ENCODE measurements at places on chromosomes 3 and 15.

DNA sequence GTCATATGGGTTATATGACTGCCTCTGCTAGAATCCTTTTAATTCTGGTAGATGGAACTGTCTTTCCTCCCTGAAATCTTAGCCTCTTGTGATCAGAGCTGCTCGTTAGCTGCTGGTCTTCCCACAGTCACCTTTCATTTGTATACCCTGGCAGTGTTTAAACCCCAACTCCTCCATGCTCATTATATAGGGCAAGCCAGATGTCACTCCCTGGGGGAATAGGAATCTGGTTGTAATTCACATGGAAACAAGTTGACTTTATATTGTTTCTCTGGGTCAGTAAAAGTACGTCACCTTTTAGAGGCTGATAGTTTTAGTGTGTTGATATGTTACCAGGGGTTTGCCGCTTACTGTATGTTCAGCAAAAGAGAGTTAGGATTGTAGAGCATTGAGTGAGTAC, 103.5 kb downstream of the ITPR1 start:
- no peak for DNase-seq

DNA sequence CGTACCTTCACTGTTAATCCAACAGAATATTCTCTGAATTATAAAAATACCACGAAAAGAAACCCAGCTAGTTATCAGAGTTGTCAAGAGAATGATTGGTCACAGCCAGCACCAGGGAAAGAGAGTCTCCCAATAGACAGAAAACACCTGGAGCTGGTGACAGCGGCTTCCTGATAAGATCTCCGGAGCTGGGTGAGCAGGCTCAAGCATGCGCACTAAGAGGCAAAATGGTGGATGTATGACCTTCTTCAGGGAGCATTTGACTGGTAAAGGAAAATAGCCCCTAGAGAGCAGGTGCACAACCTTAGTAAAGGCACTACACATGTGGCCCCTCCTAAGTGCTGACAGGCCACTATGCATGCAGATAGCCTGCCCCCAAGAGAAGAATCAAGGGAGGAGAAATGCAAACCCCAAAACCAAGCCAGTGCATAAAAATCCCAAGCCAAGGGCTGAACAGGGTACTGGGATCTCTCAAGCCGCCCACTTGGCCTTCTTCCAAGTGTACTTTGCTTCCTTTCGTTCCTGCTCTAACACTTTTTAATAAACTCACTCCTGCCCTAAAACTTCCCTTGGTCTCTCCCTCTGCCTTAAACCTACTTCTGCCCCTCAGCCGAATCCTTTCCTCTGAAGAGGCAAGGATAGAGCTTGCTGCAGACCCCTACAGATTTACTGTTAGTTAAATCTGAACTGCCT, 93.2 kb downstream of the UACA start:
- no peak for DNase-seq

- no peak for DNase-seq
Measured at GRCh38 chr15:63381301-63382204, at the start of gene CA12. Gene CA12 (minus strand): TSS chr15:63381846. CDS start chr15:63381720, 126 bp downstream.

DNA sequence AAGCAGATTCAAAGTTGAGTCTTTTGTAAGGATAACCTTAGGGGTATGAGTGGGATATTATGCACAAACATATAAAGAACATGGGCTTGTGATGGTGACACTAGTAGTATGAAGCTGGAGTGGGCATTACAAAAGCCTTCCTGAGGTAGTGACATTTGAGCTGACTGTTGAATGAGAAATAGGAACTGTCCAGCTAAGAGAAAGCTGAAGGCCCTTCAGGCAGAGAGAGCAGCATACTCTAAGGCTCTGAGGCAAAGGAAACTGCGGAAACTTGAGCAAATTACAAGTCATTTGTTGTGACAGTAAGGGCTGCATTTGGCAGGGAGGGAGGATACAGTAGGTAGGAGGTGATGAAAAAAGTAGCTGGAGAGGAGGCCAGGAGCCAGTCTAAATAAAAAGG, 190.7 kb upstream of the CD96 start:
- no peak for DNase-seq

GRCh38 chr3:195260280-195260905, 10.6 kb downstream of the XXYLT1 start:
- DNase-seq: no peak

- no peak for DNase-seq
Measured at GRCh38 chr3:139774560-139775302, 97.0 kb upstream of the NMNAT3 start.

DNA sequence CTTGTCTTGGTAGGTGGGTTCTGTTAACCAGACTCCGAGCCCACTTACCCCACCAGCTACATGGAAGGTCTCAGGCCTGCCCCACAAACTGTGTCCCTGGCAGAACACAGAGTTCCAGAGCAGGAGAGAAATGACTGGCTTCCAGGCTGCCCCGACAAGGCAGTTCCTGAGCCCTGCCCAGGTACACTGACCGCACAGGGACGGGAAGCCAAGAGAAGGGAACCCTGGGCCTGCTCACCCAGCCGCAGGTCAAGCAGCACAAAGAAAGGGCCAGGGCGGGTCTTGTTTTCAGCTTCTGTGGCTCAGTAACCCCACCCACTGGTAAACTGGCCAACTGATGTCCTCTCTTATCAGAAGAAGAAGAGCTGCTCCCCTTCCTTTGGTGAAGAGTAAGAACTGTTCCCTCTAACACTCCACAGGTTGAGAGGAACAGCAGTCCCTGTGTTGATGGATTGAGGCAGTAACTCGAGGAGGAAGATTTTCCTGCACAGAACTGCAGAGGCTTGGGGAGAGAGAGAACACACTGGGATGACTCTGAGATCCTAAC, 68.4 kb downstream of the CRTC3 start:
- DNase-seq: no peak

DNA sequence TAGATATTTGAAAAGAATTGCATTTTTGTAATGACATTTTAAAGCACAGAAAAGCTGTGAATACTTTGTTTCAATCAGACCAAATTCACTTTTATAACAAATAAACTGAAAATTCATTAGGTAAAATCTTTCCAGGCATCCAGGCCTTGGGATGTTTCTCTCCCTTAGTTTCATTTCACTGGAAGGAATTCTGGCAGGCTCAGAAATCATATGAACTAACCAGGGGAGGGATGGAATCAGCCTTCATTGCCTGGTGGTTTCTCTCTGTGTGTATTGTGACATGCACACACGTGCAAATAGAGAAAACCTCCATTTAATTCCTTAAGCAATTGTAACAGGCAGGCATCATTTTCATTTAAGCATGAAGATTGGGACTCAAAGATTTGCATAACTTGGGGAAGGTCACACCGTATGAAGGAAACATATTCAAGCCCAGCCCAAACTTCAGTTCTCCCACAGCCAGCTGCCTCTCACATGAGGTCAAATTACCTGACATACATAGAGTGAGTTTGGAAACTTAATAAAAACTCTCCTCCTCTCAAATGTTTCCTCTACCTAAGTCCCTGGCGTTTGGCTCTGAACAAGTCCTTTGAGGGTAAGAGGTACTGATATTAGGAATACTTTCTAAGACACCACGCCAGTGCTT, 376.1 kb upstream of the MCTP2 start:
- DNase-seq: no peak

- no peak for DNase-seq
Measured at GRCh38 chr3:12138044-12138443, 20.7 kb downstream of the TIMP4 start.

GRCh38 chr3:125022206-125022605, 33.6 kb downstream of the HEG1 start:
- DNase-seq: no peak

DNA sequence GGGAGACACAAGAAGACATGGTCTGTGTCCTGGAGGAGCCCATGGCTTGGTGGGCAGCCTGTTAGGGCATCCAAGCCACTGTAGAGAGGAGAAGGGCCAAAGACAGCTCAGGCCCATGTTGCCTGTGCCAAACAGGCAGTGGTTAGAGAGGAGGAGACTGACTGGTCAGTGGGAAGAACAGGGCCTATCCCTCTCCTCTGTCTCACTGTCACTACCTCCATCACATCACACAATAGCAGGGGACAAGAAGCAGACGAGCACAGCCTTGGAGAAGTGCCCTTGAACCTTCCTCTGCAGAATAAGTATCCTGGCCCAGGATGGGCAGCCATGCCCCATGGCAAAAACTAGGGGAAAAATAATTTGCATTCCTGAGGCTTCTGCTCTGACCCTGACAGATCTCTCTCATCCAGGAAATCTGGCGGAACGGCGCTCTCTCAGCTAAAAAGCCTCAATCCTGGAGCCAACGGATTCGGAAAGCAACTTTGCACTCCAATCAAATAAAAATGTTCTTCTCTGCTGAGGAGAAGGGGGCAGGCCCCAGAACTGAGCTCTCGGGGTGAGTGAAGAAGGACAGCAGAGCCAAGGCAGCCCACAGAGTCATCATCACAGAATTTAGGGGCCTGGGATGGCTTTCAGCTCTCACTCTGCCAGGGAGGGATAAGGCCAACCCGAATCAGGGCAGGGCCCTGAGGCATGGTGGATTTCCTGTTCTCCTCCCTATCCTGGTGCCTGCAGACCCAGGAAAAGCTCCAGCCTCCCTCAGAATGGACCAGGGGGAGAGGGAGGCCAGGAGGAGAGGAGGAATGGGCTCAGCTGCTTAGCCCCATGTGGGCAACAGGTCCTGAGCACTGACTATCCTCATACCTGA, 1.6 kb downstream of the SHF start:
- no peak for DNase-seq

- no peak for DNase-seq
Measured at GRCh38 chr15:38560456-38560926, 4.1 kb downstream of the RASGRP1 start.

All from stimulated activated CD4-positive, alpha-beta T cell treated with anti-CD3 and anti-CD28 coated beads, Interleukin-1b, Interleukin-23, amount 100 ng/mL, for 1 hour (primary cell).